ENCODE measurements at places on chromosomes 2 and 18.

DNA sequence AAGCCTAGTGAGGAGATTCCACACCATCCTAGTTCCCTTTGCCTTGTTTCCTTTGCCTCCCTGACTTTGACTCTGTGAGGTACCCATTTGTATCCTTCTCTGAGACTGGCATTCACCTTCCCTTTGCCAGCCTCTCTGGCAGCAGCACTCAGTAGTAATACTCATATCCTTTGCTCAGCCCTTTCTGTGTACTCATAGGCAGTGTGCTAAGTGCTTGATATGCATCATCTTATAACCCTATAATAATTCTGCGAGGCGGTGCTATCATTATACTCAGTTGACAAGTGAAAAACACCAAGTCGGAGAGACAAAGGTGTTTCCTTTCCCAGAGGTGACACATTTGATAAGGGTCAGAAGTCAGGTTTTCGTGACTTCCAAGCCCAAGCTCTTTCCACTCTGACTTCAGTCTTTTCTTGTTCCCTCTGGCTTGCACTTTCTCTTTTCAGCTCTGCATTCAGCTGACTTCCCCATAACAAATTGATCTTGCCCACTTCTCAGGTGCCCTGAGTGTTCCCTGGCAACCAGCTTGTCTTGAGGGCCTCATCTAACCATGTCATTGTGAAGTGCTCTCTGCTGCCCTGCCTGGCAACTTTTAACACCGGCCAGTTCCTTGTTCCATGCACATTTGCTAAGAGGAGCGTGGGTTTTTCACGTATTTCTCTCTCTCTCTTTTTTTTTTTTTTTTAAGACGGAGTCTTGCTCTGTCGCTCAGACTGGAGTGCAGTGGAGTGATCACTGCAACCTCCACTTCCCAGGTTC, 94.5 kb upstream of the UPP2 start:
- DNase-seq = no peak

GRCh38 chr2:7559791-7560190, 642.6 kb downstream of the RNF144A start:
- DNase-seq = no peak

GRCh38 chr2:227939271-227940027, 68.0 kb downstream of the DAW1 start:
- peak; percentile 54 for DNase-seq

DNA sequence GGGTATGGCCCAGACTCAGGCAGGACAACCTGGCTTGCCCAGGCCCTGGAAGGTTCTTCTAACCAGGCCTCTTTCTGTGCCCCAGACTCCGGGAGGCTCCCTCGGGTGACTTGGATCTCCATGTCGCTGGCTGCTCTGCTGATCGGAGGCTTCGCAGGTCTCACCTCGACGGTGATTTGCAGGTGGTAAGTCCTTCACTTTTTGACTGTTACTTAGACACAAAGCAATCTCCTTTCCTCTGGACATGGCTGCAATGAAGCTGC, 103.5 kb downstream of the TPO start:
- no peak for DNase-seq

DNA sequence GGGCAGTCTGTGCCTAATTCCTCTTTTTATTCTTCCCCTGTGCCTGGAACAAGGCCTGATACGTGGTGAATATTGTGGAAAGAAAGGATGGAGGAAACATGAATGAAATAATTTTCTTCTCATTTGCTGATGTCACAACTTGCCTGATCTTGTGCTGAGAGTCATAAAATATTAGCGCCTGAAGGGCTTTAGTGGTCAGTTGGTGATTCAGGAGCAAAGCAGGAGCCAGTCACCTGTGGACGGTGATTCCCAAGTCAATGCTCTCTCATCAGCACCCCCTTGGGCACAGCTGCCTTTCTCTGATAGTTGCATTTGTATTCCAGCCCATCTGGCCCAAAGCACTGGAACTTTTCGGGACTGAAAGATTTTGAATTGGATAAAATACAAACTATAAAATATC, 502.6 kb upstream of the RAB12 start:
- DNase-seq = no peak
